ENCODE measurements at places on chromosomes 2 and 18.

DNA sequence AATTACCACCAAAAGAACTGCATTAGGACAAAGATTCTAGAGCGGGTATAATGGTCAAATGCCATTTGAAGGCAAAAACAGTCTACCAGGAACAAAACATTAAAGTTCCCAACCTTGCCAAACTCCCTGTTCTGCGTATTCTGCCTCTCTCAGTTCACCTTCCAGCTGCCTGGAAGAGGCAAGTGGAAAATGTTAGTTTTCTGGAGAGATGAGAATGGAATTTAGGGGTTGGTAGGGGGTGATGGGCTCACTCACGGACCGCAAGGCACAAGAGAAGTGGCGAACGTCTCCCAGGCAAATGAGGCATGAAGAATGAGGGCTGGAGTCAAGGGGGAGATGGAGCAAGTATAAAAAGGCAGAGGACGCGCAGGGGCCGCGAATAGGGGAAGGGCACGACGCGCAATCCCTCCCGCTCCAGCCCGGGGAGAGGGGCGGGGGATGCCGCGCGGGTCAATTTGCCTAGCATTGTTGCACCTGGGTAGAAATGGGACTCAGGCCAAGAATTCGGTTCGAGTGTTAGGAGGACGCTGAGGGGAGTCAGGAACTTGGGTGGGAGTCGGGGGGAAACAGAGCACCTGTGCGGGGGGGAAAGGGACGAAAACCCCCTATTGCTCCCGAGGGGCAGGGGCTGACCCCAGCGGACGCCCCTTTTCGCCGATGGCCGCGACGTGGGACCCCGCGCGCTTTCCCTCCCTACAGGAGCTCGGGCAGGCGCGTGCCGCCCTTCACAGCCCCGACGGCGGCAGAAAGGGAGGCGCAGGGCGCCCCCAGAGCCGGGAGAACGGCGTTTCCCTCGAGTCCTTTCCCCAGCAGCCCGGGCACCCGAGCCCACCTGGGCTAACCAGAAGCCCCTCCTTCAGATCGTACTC is 573 bp downstream of the PAIP2B start:
- DNase-seq: peak; percentile 20

DNA sequence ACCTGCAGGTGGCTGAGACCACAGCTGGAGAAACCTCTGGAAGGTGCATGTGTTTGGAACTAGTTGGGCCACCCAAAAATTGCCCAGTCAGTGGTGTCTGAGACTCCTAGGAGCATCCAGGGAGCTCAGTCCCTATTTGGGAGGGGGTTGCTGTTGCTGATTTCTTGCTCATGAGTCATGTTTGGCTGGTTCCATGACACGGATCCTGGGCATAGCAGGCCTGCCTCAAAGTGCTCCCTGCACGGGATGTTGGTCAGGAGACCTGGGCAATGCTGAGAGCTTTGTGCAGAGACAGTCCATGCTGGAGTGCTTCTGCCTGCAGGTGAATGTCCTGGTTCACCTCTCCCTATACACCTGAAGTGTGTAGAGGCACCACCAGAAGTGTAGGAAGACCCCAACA is 194.2 kb downstream of the GLI2 start:
- no peak for DNase-seq

DNA sequence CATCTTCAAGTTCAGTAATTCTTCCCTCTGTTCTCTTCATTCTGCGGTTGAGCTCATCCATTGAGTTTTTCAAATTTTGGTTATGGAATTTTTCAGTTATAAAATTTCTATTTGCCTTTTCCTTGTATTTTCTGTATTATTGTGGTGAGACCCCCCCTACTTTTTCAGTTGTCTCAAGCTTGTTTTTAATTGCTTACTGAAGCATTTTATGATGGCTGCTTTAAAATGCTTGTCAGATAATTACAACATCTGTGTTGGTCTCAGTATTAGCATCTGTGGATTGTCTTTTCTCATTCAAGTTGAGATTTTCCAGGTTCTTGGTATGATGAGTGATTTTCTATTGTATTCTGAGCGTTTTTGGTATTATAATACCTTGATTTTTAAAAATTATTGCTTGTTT is 121.2 kb upstream of the REV1 start:
- DNase-seq: no peak

- no peak for DNase-seq
These were observed 13.2 kb downstream of the FN1 start for GRCh38 chr2:215422676-215423075.

DNA sequence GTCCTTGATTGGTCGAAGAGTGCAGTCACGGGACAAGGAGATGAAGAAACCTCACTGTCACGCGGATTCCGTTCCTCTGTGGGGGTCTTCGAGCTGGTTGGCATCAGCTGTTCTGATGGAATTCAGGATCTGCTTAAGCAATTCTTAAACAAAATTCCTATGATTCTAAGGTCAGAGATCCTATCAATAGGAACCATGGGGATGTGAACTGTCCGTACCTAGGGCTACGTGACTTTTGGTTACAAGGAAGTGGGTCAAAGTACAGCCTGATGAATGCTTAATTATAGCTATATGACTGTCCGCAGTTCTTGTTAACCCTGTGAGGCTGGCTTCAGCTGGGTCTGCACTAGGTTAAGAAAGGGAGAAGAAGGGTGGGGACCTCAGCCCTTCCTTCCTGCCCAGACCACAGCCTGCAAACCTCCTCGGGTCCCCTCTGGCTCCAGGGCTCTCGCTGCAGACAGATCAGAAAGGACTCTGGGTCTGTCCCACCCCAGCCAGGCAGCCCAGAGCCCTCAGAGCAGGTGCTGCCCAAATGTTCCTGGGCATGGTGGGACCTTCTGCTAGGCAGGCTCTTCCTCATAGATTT is 44.2 kb upstream of the TAF1B start:
- DNase-seq: no peak

DNA sequence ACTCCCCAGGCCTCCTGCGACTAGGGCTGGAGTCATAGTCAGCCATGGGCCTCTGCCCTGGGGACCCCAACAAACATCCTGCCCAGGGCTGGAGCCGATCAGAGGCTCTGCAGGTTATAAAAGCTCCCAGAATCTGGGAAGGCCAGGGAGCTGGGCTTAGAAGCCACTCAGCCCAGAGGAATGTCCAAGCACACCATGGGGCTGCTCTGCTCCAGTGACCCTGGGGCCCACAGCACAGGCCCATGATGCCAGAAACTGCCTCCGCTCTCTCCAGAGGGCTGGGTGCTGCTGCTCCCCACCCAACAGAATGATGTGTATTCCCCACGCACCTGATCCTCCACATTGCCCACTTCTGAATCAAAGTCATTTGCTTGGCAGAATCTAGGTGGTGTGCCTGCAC is 88.5 kb downstream of the ARMC9 start:
- no peak for DNase-seq

DNA sequence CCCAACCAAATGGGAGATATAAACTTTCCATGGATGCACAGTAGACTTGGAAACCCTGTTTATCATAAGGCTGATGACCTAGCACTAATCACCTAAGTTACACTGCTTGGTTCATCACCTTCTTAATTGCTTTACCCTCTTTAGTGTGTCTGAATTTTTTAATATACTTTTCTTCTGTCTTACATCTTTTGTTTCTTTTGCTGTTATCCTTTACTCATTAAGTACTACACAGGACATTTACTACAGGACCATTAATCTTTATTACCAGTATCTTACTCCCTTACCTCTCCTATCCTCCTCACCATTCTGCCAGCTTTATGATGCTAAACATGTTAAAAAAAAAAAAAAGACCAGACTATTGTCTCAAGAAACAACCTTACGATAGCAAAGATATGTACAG is 333.6 kb downstream of the KIAA1328 start:
- no peak for DNase-seq

GRCh38 chr2:62467475-62468321 is 38.3 kb downstream of the TMEM17 start:
- no peak for DNase-seq

- DNase-seq: no peak
These were observed 95.5 kb downstream of the THNSL2 start for GRCh38 chr2:88265352-88266303.

DNA sequence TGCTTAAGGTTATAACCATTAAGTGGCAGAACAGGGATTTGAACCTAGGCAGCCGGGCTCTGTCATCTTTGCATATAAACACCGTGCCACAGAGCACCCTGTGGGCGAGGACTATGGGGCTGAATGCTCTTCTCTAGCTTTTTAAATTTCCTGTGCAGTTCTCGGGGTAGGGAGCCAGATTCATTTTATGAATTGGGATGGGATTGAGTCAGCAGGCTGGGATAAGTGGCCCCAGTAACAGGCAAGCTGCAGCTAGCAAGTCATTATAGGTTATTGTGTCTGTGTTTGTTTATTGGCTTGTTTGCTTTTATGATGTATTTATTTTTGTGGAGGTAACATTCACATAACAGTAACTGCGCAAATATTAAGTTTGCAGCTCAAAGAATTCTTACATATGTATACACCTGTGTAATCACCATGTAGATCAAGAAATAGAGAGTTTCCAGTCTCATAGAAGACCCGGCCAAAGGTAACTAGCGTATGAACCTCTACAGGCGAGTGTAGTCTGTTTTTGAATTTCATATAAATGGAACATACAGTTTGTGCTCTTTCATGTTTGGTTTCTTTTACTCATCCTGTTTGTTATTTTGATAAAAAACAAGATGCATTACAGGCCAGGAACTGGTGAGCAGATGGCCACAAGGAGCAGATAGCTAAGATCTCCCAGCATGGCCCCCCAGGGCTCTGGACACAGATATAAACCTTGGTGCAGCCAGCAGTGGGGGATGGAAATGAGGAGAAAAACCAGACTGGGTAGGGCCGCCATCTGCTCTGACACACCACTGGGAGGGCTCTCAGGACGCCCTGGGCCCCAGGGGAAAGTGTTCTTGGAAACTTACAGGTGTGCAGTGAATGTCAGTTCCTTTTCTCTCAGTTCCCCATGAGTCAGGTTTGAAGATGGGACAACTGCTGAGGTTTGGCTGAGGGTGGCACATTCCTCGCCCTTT is 49.2 kb upstream of the GPR155 start:
- DNase-seq: no peak

GRCh38 chr2:28674062-28674712 is 77.4 kb upstream of the PPP1CB start:
- no peak for DNase-seq

DNA sequence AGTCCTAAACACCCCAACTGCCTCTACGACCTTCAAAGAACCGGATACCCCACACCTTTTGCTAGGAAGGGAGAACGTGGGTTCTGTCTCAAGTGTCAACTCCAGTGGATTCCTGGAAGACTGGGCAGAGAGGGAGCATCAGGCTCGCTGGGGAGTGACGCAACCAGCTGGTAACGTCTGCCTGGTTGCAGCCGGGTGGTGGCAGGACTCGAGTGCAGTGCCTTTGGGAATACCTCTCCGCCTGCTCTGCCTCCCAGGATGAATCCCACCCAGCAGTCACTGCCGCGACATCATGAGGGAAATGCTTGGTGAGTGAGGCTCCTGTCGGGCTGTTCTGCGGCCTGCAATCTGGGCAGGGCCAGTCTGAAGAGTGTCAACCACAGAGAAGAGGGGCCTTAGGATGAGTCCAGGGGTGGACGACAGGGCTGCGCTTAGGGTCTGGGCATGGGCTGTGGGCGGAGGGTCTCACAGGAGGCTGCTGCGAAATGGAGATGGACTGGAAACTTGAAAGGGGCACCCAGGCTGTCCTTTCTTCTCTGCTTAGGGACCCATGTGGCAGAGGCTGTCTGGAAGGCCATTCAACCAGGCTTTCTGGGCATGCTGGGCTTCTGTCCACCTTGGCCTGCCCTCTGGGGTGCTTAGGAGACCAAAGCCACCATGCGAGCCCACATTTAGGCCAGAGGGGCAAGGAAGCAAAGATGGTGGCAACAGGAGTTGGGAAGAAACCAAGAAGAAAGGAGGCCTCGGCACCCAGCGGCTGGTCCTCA is 12.9 kb downstream of the GPR17 start:
- DNase-seq: no peak

- DNase-seq: no peak
These were observed 118.3 kb upstream of the KLHL14 start for GRCh38 chr18:32891130-32891529.

DNA sequence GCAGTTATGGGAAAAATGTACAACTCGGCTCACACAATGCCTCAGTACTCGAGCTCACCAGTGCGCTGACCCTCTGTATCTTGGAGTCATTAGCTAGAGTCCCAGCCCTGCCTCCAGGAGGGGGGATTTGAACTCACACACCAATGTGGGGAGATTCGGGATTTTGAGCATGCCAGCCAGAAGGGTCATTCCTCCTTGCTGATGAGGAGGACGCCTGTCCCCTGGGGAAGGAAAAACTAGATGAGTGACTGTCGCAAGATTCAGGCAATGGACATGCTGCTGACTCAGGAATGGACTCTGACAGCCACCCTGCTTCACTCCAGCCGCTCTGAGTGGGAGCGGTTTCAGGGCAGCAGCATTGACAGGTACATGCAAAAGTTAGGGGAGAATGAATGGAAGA is 20.6 kb downstream of the FIGN start:
- DNase-seq: no peak

GRCh38 chr2:60882971-60883753 is 1.8 kb downstream of the REL start:
- DNase-seq: no peak

- no peak for DNase-seq
These were observed 17.5 kb downstream of the GAREM2 start for GRCh38 chr2:26190369-26190768.

- DNase-seq: no peak
These were observed 147.7 kb downstream of the WDPCP start for GRCh38 chr2:63440612-63441011.

DNA sequence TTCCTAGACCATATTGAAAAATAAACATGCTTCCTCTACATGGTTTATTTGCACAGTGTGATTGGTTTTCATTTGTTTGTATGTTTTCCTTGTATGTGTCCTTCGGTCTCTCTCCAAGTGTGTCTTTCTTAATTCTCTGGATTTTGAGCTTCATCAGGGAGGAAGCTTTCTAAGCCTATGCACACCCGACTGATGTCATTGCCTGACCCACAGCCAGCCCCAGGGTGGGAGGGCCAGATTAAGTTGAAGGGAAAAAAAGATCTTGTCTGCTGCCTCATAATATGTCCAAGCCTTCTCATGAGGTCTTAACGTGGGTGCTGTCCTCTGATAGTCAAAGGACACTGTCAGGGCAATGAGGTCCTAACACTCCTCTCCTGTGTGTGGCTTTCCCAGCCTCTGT is 115.2 kb downstream of the MARCHF4 start:
- DNase-seq: no peak

DNA sequence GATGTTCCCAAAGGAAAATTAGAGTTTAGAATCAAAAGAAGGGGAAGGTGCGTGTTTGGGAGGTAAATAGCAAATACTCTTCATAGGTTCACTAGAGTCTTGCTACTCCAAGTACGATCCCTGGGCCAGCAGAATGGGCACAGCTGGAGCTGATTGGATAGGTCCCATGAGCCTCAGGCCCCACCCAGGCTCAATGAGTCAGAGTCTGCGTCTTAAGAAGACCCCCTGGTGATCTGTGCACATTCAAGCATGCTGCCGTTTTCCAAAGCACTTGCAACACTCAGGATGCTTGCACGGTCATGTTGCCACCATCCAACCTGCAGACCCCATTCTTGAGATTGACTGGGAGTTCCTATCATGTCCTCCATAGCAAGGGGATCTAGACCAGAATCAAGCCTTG is 40.5 kb downstream of the ABCG8 start:
- DNase-seq: no peak

GRCh38 chr2:144470334-144470733 is 49.6 kb downstream of the ZEB2 start:
- no peak for DNase-seq

- DNase-seq: no peak
These were observed 9.7 kb upstream of the CIB4 start for GRCh38 chr2:26650713-26651469.

- no peak for DNase-seq
These were observed 47.7 kb upstream of the TMEM247 start for GRCh38 chr2:46431481-46432235.

Measured in T-helper 9 cell (primary cell).